ENCODE measurements at places on chromosomes 7 and 10. TPM values are rescaled to one million over a fixed set of nuclear protein-coding genes. Genes with fewer than 3 reads are reported as not detected.

The RPA3 gene
- 26.3 TPM for total RNA-seq

The CLDN3 gene
- total RNA-seq, result not detected

The DGKI gene
- total RNA-seq, result 2.3 TPM

The AKR1E2 gene
- 25.1 TPM for total RNA-seq

The CCDC136 gene
- 5.9 TPM for total RNA-seq

The FBXL13 gene
- total RNA-seq, result 2.5 TPM

The MEIG1 gene
- not detected for total RNA-seq

The TNS3 gene
- 230 TPM for total RNA-seq

Measured in sciatic nerve (tissue), 2 donors.